ENCODE measurements at places on chromosomes 3 and 15. TPM values are rescaled to one million over a fixed set of nuclear protein-coding genes. Genes with fewer than 3 reads are reported as not detected.

OXTR gene
- 0.74 TPM for total RNA-seq

CDHR4 gene
- total RNA-seq = under 0.01 TPM

GOLGA8R gene
- total RNA-seq = 0.49 TPM

BUB1B gene
- total RNA-seq = 3.0 TPM

GOLGA8T gene
- total RNA-seq = 0.49 TPM

LINGO1 gene
- 46.2 TPM for total RNA-seq

SUCNR1 gene
- total RNA-seq = 0.25 TPM

CLEC3B gene
- total RNA-seq = 19.2 TPM

DNAH1 gene
- 1.7 TPM for total RNA-seq

CIDEC gene
- not detected for total RNA-seq

NR2E3 gene
- not detected for total RNA-seq

SHC4 gene
- 5.4 TPM for total RNA-seq

GOLGA8G gene
- not detected for total RNA-seq

SEMA3G gene
- total RNA-seq = 3.7 TPM

TGM5 gene
- not detected for total RNA-seq

C2CD4A gene
- not detected for total RNA-seq

CD96 gene
- 0.25 TPM for total RNA-seq

CCNB2 gene
- total RNA-seq = 2.7 TPM

CCR9 gene
- total RNA-seq = not detected

EIF2A gene
- total RNA-seq = 186 TPM

TUBGCP4 gene
- total RNA-seq = 18.9 TPM

NR1I2 gene
- 0.74 TPM for total RNA-seq

RAB6B gene
- 88.3 TPM for total RNA-seq

APOD gene
- 7.4 TPM for total RNA-seq

EEFSEC gene
- total RNA-seq = 6.1 TPM

TMEM44 gene
- 33.9 TPM for total RNA-seq

HESX1 gene
- total RNA-seq = 0.25 TPM

FEZF2 gene
- total RNA-seq = 15.2 TPM

B3GNT5 gene
- total RNA-seq = 12.3 TPM

CSPG4 gene
- 6.6 TPM for total RNA-seq

OIP5 gene
- 1.5 TPM for total RNA-seq

TTLL13 gene
- under 0.01 TPM for total RNA-seq

ABI3BP gene
- 3.0 TPM for total RNA-seq

TNNC1 gene
- total RNA-seq = 0.49 TPM

GOLGA8Q gene
- 0.25 TPM for total RNA-seq

KLHL6 gene
- total RNA-seq = 0.49 TPM

ALDH1A3 gene
- 3.9 TPM for total RNA-seq

SPINT1 gene
- total RNA-seq = 1.5 TPM

ERC2 gene
- total RNA-seq = 58.3 TPM

RPL29 gene
- total RNA-seq = 619 TPM

EBLN2 gene
- 3.9 TPM for total RNA-seq

ZNF710 gene
- total RNA-seq = 6.1 TPM

ADCY5 gene
- 22.1 TPM for total RNA-seq

TPRG1 gene
- total RNA-seq = 0.74 TPM

FETUB gene
- not detected for total RNA-seq

ZNF774 gene
- 6.9 TPM for total RNA-seq

ACKR4 gene
- total RNA-seq = under 0.01 TPM

IL16 gene
- total RNA-seq = 1.2 TPM

UPK1B gene
- total RNA-seq = under 0.01 TPM

MITF gene
- 0.98 TPM for total RNA-seq

Data from temporal lobe (tissue), 4 donors.